Posterior vena cava (tissue), 2 donors: ENCODE measurements at places on chromosomes 2 and 18. TPM values are rescaled to one million over a fixed set of nuclear protein-coding genes. Genes with fewer than 3 reads are reported as not detected.
A peak's percentile ranks its signal among the peaks of the same experiment; 100 is the strongest.

- no peak for DNase-seq
Measured at GRCh38 chr2:7203056-7203467, 285.9 kb downstream of the RNF144A start.

GRCh38 chr2:62774555-62775366 is 69.2 kb downstream of the EHBP1 start:
- DNase-seq = no peak

DNA sequence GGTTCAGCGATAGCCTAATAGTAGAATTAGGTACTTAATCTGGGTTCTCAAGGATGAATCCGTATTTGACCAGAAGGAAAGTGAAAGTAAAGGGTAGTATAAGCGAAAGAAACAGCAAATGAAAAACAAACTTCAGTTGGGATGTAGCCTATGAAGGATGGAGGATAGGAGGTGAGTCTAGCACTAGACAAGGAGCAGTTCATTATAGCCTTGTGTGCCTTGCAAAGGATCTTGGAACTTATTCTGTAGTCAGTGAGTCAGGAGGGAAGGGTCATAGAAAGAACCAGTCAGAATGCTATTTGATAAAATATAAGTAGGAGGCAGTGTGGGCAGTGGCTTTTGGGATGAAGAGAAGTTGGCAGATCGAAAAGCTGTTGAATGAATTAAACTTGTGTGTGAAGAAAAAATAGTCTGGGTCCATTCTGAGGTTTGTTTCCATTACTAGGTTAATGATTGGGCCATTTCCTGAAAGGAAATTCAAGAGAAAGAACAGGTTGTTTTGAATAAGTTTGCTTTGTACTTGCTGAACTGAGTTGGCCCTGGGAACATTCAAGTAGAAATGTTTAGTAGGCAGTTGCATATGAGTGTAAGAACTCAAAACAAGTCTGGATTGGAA is 48.5 kb downstream of the ANKRD12 start:
- no peak for DNase-seq

GRCh38 chr2:223528036-223528435 is 74.1 kb downstream of the SCG2 start:
- no peak for DNase-seq

DNA sequence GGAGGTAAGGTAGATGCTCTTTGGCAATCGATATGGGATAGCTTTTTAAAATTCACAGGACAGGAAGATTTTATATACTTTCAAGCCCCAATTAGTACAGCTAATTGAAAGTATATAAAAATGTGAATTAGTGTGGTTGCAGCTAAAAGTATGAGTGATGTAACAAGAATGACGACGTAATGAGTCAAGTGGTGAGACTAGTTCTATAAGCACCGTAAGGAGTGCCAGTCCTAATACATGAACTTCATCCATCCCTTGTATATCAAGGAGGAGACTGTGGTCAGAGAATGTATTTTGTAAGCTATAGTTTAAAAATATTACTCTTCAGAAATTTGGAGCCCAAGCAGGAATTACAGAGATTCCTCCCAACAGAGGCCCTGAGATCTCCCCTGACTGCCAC is 25.8 kb downstream of the DNAJC27 start:
- no peak for DNase-seq

DNA sequence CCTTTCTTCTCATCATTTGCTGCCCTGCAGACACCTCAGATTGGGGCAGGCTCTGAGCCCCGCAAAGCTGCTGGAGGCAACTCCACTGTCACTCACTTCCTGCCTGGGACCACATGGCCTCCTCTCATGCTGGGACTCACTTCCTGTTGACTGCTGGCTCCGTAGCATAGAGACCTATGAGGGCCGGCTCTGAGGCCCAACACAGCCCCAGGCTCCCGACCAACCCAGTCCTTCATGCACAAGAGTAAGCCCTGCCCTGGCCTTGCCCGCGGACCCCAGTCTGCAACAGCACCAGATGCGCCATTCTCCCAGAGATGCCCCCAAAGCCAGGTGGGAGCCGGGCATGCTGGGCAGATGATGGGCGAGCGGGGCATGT is 55.7 kb downstream of the DNMT3A start:
- no peak for DNase-seq

GRCh38 chr2:135875491-135876065 is 665 bp downstream of the MCM6 start:
- peak; percentile 87 for DNase-seq

DNA sequence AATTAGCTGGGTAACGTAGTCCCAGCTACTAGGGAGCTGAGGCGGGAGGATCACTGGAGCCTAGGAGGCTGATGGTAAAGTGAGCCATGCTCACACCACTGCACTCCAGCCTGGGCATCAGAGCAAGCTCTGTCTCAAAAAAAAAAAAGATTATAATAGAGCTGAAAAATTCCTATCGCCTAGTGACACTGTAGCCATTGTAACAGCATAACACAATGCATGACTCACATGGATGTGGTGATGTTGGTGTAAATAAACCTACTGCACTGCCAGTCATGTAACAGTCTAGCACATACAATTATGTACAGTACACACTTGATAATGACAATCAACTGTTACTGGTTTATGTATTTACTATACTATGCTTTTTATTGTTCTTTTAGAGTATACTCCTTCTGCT is 39.6 kb downstream of the MGAT4A start:
- DNase-seq = no peak

DNA sequence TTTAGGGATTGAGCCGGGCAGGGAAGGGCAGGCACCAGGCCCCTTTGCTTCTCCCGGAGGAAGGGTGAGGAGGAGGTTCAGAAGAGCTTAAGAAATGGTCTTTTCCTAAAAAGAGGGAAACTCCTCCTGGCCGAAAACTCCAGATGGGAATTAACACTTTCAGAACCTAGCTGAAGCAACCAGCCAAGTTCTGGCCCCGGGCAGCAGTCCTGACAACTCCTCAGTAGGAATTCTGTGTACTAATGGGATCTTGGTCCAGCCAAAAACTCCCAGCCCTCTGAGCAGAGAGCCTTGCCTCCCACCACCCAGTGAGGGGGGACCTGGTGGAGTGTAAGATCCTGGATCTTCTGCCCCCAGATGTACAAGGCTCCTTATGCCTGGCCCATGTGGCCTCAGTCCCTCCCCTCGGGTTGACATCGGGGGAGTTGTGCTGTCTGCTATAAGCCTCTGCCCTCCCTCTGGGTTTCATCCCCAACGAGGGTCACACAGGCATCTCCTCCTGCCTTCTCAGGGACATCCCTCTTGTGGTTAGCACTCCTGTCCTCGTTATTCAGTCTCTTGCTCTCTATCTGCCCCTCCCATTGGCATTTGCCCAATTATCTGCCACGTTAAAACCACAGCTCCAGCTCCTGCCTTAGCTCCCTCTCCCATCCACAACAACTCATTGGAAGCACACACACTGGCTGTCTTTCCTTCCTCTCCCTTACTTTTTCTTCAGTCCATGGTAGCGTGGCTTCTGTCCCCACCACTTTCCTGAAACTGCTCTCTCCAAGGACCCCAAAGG is 184.6 kb downstream of the CYP26B1 start:
- DNase-seq = no peak

DNA sequence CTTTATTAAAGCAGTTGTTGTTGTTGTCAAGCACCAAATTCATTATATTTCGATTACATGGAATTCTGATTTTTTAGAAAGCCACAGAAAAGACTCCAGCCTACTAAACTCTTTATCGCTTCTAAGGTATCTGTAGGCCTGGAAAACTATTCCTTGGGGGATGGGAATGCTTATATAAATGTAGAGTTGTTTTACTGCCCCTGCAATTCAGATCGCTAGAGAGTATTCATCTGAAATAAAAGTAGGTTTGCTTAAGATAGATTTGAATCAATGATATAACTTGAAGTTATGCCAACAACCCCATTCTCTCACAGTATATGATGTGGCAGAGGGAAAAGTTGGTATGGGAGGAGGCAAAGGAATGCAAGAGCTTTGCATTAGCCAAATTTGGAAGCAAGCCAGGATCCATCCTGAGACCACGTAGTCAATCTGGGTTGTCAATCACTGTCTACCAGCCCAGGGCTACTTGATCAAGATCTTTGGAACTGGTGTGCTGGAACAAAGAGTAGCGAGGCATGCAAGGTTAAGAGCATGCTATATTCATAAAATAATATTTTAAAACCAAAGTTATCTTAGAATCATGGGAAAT is 95.9 kb downstream of the LYPD6B start:
- no peak for DNase-seq

Gene TTR
- total RNA-seq = not detected
